ENCODE measurements at places on chromosomes 7 and 10. TPM values are rescaled to one million over a fixed set of nuclear protein-coding genes. Genes with fewer than 3 reads are reported as not detected.

DNA sequence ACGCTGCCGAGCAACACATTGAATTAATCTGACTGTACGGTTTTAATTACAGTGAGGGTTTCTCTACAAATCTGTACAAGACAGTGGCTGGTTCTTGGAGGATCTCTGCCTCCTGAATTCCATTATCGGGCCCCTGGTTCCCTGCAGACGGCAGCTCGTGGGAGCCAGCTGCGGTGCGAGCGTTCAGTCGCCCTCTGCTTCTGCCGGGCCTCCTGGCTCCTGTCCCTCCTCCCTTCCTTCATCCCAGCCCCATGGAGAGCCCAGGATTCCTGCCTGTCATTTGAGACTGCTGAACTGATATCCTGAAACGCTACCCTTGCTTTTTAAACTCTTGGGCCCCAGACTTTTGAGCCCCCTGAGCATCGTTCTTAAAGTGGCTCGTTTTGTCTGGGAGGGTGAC lies 6.6 kb upstream of the DLX6 start:
- no peak for DNase-seq

DNA sequence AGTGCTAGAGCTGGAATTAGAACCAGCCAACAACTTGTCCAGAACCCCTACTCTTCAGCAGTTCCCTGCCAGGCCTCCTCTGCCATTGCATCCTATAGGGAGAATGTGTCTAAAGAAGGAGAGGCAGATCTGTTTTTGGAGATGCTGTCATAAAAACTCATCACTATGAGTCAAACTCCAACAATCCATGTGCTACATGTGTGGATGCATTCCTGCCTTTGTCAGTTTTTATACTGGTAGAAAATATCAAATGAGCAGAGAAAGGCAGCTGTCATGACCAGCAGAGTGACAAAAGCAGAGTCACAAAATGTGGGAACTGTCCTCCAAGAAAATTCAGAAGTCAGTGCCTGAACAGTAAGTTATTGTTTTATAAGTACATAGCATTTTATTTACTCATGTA lies 93.0 kb downstream of the ABLIM1 start:
- DNase-seq = no peak

DNA sequence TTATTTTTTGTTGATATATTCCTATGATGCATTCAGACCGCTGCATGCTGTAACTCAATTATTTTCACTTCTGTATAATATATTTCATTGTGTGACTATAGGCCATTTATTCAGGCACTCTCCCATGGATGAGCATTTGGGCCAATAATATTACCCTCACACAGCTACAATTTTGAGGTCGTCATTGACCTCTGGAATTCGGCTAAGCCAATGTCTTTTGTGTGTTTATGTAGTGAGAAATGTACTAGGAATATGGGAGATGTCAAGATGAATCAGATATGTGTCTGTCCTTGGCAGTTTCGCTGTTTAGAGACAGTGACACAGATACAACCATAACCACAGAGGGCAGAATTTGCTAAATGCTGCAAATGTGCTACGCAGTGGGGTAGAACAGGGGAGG lies 474.2 kb downstream of the ADRA2A start:
- no peak for DNase-seq

DNA sequence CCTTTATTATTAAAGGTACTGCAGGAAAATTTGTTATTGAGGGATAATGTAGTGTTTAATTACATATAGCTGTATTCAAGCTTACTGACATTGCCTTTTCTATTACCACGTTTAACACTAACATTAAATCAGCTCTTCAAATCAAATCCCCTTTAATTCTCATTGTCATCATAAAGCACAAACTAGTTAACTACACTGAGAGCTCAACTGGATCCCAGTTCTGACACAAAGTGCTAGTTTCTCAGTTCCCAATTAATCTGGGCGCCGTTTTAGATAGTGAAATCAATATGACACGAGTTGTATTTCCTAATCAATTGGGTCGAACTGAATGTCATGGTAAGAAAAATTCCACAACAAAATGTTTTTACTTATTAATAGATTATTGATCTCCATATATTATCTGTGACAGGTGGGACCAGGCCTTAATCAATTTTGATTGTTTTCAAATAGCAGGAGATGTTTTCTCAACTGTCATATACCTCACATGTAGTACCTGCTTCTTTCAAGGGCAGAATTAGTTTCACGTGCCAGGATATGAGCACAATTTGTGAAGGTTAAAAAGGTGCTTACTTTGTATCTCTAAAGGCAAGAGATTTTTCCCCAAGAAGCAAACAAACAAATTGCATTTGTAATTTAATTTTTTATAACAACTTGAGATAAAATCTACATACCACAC lies 71.0 kb downstream of the AASS start:
- no peak for DNase-seq

DNA sequence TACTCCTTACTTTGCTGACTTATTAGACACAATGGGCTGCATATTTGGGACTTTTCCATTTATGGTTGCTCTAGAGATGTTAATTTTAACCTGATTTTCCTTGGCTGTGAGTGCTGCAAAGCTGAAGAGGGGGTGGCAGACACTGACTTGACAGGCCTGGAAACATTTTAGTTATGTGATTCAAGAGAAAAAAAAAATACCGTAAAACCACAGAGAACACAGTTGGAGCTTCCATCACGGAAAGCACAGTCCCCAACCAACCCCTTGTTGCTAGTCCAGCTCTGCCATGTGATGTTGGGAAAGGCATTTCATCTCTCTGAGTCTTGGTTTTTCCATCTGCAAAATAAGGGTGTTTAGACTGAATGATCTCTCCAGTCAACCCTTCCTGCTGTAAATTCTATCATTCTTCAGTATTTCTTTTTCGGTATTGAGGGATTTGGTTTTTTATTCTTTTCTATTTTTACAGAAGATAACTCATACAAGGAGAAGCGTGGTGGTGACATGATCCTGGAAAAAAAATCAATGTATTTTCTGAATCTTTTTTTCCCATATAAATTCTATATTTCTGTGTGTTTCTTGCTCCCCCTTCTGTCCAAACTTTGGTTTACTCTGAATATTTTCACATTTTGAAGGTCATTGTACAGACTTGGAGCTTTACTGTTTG lies 246.1 kb downstream of the REEP3 start:
- DNase-seq = no peak

- no peak for DNase-seq
Measured at GRCh38 chr10:87878664-87879459, 15.4 kb downstream of the PTEN start.

GRCh38 chr7:45726883-45727282 lies 146.0 kb downstream of the CCDC201 start:
- DNase-seq = no peak

DNA sequence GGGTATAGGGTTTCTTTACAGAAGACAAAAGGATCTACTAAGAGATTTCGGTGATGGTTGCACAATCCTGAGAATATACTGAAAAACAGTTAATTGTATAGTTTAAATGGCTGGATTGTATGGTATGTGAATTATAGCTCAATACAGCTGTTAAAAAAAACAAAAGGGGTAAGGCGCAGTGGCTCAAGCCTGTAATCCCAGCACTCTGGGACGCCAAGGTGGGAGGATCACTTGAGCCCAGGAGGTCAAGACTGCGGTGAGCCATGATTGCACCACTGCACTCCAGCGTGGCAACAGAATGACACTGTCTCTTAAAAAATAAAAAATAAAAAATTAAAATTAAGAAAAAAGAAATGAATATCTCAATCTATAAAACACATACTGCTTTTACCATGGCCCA lies 18.5 kb downstream of the ESYT2 start:
- DNase-seq = no peak

GRCh38 chr10:97182288-97182990 lies 3.3 kb downstream of the SLIT1 start:
- no peak for DNase-seq

DNA sequence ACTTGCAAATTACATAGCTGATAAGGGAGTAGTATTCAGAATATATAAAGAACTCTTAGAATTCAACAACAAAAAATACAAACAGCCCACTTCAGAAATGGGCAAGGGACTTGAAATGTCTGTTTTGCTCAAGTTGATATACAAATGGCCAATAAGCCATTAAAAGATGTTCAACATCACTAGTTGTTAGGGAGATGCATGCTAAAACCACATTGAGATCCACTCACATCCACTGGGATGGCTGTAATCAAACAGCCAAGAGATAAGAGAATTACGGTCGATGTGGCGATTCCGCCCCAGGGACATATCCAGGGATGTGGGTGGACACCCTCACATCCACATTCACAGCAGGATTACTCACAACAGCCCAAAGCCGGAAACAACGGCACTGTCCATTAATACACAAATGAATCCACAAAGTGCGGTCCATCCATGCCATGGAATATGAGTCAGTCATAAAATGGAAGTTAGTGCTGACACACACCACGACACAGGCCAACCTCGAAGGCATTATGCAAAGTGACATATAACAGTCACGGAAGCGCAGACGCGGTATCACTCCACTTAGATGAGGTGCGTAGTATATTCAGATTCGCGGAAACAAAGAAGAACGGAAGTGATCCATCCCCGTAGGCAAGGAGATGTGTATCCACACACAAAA lies 227.8 kb downstream of the DNAJB6 start:
- DNase-seq = no peak

GRCh38 chr10:113867904-113868303 lies 13.4 kb downstream of the NHLRC2 start:
- no peak for DNase-seq

GRCh38 chr7:44132039-44132438 lies 8.7 kb upstream of the POLD2 start:
- peak; percentile 53 for DNase-seq

DNA sequence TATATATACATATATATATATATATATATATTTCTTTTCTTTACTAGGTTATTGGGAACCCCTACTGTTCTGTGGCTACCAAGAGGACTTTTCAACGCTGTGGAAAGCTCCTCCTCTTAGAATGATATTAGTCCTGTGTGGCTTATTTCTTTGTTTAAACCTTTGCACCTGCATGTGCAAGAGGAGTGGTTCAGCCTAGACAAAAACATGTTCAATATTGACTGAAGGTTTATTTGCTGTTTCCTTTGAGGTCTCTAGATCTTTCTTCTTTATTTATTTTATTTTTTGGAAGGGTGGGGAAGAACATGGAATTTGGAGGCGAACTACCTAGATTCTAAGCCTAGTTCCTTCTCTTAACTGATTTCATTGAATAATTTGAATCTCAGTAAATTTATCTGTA lies 118.1 kb downstream of the GNAT3 start:
- no peak for DNase-seq

DNA sequence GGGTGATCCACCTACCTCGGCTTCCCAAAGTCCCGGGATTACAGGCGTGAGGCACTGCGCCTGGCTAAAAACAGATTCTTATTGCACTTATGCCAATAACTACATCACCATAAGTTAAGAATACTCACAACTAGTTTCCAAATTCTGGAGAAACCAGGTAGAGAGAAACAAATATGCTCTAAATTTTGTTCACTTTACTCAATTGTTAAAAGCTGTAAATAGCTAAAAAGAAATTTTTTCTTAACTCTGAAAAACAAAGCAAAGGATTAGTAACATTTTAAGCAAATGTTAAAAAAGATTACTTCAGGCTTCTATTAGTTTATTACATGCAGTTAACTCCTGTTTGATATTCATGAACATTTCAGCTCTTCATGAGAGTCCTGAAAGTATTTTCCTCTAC lies 28.3 kb upstream of the ZMIZ2 start:
- no peak for DNase-seq

GRCh38 chr10:31604096-31604495 lies 285.1 kb downstream of the ZEB1 start:
- no peak for DNase-seq

DNA sequence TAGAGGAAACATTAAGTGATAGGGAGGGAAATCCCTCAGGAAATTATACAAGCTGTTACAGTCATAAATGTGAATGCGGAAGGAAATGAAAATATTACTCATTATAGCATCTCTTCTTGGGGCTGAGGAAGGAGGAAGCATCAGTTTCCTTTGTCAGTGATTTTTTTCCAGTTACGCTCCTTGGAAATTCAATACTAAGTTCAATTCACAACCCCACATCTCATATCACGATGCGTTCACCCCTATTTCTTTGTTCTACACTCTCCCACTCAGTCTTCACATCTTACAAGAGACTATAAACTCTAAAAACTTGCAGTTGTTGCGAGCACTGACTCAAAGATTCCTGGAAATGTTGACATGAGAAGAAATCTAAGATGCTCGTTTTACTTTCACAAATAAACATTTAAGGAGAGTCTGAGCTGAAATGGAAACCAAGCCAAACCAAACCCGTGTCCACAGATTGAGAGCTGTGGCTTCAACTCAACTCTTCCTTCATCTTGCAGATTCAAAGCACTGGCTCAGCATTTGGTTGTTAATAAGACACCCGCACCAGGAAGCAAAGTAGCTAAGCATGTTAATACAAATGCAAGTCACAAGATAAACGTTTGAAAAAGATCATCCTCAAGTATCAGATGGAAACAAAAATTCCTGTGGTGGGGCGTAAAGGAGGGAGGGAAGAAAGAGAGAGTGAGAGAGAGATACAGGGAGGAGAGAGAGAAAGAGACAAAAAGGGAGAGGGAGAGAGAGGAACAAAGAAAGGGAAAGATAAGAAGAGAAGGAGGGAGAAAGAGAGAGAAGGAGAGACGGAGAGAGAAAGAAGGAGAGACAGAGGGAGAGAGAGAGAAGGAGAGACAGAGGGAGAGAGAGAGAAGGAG lies 150.0 kb upstream of the RSU1 start:
- DNase-seq = no peak

- DNase-seq = no peak
Measured at GRCh38 chr10:93594518-93594917, 6.5 kb downstream of the RBP4 start.

The VWDE gene
- polyA plus RNA-seq = not detected

The CYP2C19 gene
- polyA plus RNA-seq = not detected

The TFPI2 gene
- 10.1 TPM for polyA plus RNA-seq

The INHBA gene
- 0.39 TPM for polyA plus RNA-seq

The RELN gene
- 0.46 TPM for polyA plus RNA-seq

The FAM13C gene
- 3.0 TPM for polyA plus RNA-seq

The UTF1 gene
- not detected for polyA plus RNA-seq

The ADARB2 gene
- polyA plus RNA-seq = 0.27 TPM

The SUN1 gene
- 111 TPM for polyA plus RNA-seq

The AGAP6 gene
- 8.2 TPM for polyA plus RNA-seq
